ENCODE measurements at places on chromosomes 1 and 21. TPM values are rescaled to one million over a fixed set of nuclear protein-coding genes. Genes with fewer than 3 reads are reported as not detected.

PRKAA2 gene
- total RNA-seq, result not detected

- H3K4me3 ChIP-seq, result no peak overlapping the region
- no peaks in the 10 kb centered on the region for H3K27me3 ChIP-seq
- H3K36me3 ChIP-seq, result no peaks in the 10 kb centered on the region
- peaks cover 5% of the 10 kb centered on the region for H3K4me1 ChIP-seq
- no peak for DNase-seq
- H3K27ac ChIP-seq, result no peak overlapping the region
These were observed 48.4 kb downstream of the NEK7 start for GRCh38 chr1:198205016-198205684.

GRCh38 chr1:56452027-56453011 is 127.0 kb downstream of the PLPP3 start:
- H3K4me3 ChIP-seq, result no peak overlapping the region
- H3K27ac ChIP-seq, result no peak overlapping the region
- H3K4me1 ChIP-seq, result no peaks in the 10 kb centered on the region
- H3K36me3 ChIP-seq, result no peaks in the 10 kb centered on the region
- no peaks in the 10 kb centered on the region for H3K27me3 ChIP-seq

DNA sequence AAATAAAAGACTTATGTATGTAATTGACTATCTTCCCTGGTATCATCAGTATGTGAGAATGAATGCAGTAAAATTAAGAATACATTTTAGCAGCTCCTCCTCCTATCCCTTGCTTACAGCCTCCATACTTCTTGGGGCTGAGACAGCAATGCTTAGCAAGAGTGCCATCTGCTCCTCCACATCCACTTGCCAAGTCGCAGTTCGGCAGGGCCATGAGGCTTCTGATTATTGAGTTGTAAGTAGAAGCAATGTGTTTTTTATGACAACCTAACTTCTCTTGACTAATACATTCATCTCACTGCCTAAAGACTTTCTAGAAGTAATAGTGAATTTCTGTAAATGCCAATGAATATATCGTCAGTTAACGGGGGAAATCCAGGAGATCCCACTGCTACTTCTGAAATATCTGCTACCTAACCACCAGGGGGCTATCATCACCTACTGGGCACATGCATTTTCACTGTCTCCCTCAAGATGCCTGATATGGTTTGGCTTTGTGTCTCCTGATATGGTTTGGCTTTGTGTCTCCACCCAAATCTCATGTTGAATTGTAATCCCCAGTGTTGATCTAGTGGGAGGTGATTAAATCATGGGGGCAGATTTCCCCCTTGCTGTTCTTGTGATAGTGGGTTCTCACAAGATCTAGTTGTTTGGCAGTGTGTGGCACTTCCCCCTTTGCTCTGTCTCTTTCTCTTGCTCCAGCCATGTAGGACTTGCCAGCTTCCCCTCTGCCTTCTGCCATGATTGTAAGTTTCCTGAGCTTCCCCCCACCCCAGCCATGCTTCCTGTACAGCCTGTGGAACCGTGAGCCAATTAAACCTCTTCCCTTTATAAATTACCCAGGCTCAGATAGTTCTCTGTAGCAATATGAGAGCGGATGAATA is 59.6 kb downstream of the EXTL2 start:
- no peaks in the 10 kb centered on the region for H3K36me3 ChIP-seq
- H3K4me1 ChIP-seq, result no peaks in the 10 kb centered on the region
- no peak for DNase-seq
- no peaks in the 10 kb centered on the region for H3K27me3 ChIP-seq
- H3K4me3 ChIP-seq, result no peak overlapping the region

GBP6 gene
- 0.23 TPM for total RNA-seq

SMCP gene
- total RNA-seq, result not detected

- H3K27ac ChIP-seq, result no peak overlapping the region
- DNase-seq, result no peak
- H3K27me3 ChIP-seq, result no peaks in the 10 kb centered on the region
- H3K36me3 ChIP-seq, result no peaks in the 10 kb centered on the region
These were observed 9.8 kb downstream of the TNFRSF18 start for GRCh38 chr1:1196431-1197187.

DNA sequence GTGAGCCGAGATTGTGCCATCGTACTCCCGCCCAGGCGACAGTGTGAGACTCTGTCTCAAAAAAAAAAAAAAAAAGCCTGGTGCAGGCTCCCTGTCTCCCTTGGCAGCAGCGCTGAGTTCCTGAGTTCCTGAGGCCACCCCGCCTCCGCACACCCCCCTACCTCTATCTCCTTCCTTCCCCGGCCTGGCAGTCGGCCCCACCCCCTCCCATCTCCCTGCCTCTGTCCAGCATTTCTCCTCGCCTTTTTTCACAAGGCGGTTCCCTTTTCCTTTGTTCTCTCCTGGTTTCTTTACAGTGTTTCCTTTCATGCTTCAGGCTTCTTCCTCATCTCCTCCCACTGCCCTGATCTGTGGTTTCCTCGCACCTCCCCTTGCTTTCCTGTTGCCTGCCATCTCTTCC is 2.7 kb downstream of the RORC start:
- H3K4me3 ChIP-seq, result no peak overlapping the region
- peak; percentile 45 for DNase-seq
- peaks cover 63% of the 10 kb centered on the region for H3K4me1 ChIP-seq
- peak overlapping the region; percentile 29 for H3K27ac ChIP-seq

GRCh38 chr1:59156526-59157199 is 140.2 kb upstream of the FGGY start:
- H3K4me1 ChIP-seq, result no peaks in the 10 kb centered on the region
- peaks cover 2% of the 10 kb centered on the region for H3K27me3 ChIP-seq
- no peak overlapping the region for H3K4me3 ChIP-seq
- H3K36me3 ChIP-seq, result no peaks in the 10 kb centered on the region
- no peak overlapping the region for H3K27ac ChIP-seq
- no peak for DNase-seq

GRCh38 chr1:244052016-244052727 is 1.1 kb downstream of the ZBTB18 start:
- no peak overlapping the region for H3K4me3 ChIP-seq
- no peak for DNase-seq
- H3K36me3 ChIP-seq, result peaks cover 22% of the 10 kb centered on the region

DNA sequence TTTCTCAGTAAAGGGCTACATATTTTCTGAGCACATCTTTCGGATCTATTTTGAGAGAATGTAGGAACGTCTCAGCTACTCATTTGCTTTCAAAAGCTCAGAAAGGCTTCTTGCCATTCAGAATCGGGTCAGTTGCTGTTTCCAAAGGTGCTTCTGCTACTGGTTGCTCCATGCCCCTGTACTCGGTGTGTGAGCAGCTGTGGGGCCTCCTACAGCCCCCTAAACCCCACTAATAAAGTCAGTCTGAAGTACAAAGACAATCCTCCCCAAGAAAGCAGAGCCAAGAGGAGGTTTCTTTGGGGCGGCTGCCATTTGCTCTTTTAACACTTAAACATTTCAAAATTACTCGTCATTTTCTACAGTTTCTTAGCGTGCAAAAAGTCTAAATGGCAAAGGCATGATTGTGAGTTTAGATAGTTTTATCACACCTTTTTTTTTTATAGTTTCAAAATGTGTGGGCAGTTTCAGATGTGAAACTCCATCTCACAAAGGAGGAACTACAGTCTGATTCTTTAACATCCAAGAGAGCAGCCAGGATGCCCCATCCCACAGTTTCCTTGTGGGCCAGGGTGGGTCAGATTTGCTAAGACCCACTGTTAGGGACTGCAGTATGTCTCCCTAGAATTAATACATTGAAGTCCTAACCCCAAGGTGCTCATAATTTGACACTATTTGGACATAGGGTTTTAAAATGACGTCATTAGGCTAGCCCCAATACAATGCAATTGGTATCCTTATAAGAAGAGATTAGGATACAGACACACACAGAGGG is 4.1 kb downstream of the RUNX1 start:
- DNase-seq, result peak; percentile 55
- H3K27ac ChIP-seq, result peak overlapping the region; percentile 80

RIMS3 gene
- 2.1 TPM for total RNA-seq

- H3K27ac ChIP-seq, result no peak overlapping the region
- no peak for DNase-seq
- H3K4me3 ChIP-seq, result no peak overlapping the region
- H3K4me1 ChIP-seq, result no peaks in the 10 kb centered on the region
These were observed 2.3 kb downstream of the EDN2 start for GRCh38 chr1:41482001-41482765.

- no peak overlapping the region for H3K27ac ChIP-seq
- no peak for DNase-seq
- no peaks in the 10 kb centered on the region for H3K4me1 ChIP-seq
- H3K4me3 ChIP-seq, result no peak overlapping the region
These were observed 75.0 kb downstream of the RWDD3 start for GRCh38 chr1:95309031-95309471.

DNA sequence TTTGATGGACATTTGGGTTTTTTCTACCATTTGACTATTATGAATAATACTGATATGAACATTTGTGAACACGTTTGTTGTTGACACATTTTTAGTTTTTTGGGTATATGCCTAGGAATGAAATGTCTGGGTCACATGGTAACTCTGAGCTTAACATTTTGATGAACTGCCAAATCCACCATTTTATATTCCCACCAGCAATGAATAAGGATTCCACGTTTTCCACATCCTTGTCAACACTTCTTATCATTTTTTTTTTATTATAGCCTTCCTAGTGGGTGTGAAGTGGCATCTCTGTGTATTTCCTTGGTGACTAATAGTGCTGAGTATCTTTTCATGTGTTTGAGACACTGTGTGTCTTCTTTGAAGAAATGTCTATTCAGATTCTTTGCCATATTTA is 67.6 kb downstream of the RASAL2 start:
- H3K27ac ChIP-seq, result no peak overlapping the region
- no peak overlapping the region for H3K4me3 ChIP-seq
- no peak for DNase-seq
- H3K4me1 ChIP-seq, result no peaks in the 10 kb centered on the region

All from natural killer cell (primary cell).